ENCODE measurements at places on chromosomes 6 and 20.

DNA sequence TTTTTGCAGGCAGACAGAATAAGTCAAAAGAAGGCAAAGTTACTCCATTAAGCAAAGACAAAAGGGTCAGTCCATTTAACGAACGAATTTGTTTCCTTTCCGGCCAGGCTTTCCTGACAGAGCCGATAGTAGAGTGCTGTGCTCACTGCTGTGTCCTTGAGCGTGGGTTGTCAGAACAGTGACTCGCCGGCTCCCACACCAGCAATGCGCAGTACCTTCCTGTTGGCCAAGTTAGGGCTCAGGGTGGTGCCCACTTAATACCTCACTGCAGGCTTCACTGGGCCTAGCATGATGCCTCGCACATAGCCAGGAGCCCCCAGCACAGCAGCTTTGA lies 294.7 kb downstream of the FOXC1 start:
- no peak for DNase-seq

DNA sequence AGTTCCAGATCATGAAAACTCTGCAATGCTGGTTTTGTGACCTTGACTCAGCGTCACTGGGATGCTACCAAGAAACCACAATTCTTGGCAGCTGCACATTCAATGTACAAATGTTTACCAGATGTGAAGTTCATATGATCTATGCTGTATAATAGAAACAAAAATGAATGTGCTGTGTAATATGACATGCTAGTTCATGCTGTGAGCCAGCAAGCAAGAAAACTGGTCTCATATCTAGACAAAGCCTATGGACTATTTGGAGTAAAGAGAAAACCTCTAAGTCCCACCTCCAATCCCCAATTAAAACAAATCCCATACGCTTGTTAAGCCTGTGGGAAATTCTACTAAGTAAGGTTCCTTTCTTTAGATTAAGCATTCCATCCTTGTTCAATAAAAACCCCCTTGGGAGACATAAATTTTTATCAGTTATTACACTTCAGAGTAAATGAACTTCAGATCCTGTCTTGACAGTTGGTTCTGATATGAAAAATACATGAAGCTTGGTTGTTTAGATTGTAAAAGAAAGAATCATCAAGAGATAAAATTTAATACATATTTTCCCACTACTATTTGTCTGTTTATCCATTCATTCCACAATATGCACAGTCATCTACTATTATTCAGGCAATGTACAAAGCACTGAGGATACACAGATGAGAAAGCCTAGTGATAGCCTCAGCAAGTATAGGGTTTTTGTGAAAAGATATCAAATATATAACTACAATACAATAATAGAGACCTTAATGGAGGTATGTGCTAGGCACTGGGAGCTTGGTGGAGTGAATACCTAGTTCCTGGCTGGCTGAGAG lies 20.1 kb downstream of the COL21A1 start:
- peak; percentile 80 for DNase-seq

DNA sequence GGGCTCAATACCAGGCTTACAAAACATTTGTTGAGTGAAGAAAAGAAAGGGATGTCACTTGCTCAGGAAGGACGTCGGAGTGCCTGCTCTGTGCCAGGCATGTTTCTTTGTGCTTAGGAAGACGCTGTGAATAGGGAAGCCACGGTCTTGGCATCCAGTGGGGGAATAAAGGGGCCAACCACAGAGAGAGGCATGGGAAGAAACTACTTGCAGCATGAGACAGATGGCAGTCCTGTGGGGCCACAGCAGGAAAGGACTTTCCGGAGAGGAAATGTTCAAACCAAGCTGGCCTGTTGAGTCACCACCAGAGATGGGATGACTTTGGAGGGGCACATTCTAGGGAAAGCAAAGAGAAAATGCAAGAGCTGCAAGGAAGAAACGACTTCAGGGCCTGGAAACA lies 173.2 kb downstream of the CDH26 start:
- no peak for DNase-seq

GRCh38 chr6:113697632-113698410 lies 159.3 kb upstream of the MARCKS start:
- DNase-seq: peak; percentile 82

DNA sequence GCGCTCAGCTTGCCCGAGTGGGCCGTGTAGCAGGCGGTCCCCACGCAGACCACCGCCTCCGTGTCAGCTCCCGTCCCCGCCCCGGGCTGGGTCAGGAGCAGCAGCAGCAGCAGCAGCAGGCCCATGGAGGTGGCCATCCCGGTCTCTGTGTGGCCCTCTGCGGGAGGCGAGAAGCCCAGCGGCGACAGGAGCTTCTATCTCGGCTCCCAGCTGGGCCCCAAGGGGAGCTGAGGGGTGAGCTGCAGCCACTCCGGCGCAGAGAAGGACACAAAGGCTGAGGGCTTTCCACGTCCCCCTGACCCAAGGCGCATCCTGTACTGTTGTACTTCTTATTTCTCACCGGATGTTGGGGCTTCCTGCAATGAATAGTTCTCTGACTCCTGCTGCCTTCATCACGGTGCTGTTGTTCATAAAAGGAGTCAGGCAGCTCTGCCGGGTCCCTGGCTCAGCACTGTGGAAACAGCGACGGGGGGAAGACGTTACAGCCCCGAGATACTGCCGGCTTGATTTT lies at the start of gene CD93:
CD93 (minus strand) TSS at position 269 of the 511 bp plus-strand sequence; CDS start at position 137, 132 bp downstream.
- DNase-seq: no peak

DNA sequence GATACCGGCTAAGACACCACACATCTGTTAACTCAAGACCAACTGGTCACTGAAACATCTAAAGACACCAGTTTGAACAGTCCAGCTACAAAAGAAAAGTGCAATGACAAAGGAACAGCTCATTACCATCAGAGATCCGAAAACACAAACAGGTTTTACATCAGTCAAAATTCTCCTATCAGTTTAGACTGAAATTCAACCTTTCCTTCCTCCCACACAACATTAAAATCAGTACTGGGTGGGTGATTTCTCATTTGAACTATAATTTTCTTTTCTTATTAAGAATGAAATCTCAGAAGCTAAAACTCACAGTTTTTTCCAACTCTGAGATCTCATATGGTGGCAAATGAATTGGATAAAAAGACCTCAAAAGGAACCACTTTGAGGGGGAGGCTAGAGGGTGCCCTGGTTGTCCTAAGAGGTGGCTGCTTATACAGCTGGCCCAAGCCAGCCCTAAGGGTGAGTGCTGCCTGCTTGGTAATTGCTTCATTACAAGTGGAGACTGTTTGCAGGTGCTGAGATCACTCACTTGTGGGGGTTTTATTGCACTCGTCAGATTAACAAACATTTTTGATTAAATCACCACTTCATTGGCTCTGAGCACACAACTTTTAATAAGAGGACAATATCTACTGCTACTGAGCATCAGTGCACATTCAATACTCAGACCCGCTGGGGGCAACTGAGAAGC lies 4.3 kb downstream of the CCDC167 start:
- no peak for DNase-seq

DNA sequence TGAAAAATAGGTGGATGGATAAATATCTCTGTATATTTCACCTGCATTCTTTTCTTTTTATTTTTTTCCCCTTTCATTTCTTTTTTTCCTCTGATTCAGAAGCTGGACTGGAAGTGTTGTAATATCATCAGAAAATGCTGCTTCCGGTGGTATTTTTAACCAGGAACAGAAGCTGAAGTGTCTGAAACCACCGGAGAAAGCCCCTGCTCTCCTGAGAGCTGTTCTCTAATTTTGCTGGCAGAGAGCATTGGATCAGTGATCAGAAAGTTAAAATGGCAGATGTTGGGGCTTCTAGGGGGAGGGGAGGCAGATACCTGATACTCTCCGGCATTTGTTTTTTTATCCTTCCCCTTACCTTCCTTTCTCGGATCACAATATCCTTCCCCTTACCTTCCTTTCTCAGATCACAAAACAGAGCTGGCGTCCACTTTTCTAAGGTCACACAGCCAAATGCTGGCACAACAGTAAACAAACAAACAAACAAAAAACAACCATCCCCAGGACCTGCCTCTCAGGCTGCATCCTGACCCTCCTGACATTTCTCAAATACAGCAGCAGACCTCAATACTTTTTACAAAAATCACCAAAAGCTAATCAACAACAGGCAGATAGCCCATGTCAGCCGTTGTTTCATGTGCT lies 143.2 kb upstream of the ZNF217 start:
- DNase-seq: no peak

GRCh38 chr6:169955731-169956437 lies 204.5 kb downstream of the ERMARD start:
- DNase-seq: no peak

GRCh38 chr6:46136831-46137230 lies 7.0 kb downstream of the ENPP4 start:
- DNase-seq: no peak

DNA sequence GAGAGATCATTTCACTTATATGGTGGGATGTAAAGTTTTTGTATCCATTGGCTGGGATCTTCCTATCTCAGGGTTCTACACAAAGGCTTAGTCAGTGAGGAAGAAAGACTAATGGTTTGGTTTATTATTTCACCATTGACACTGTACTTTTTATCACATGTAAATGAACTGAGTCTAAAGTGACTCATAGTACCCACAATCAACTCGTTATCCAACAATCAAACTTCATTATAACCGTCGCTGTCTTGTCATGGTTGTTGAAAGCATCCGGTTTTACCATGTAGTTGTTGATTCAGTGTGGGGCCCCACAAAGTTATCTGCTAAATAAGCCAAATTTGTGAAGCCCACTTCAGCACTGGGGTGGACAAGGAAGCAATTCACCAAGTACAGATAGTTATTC lies 55.8 kb upstream of the MTRF1L start:
- no peak for DNase-seq

- no peak for DNase-seq
Observed at GRCh38 chr20:33667676-33668465, 1.1 kb downstream of the ACTL10 start.

DNA sequence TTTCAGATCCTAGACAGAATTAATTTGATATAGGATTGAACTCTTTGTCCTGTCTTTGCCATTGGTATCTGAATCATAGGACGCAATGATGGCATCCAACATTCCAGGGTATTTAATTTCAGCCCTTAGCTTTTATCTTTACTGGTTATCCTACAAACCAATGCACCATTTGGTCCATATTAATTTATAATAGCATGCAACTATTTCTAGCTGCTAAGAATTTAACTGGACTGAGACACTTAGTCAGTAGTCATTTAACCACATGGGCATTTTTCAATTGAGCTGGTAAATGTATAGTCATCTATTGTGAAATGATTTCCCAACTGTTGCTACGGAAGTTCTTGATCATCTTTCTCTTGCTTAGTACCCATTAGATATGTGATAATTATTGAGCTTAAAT lies 141.1 kb downstream of the CD164 start:
- peak; percentile 58 for DNase-seq

DNA sequence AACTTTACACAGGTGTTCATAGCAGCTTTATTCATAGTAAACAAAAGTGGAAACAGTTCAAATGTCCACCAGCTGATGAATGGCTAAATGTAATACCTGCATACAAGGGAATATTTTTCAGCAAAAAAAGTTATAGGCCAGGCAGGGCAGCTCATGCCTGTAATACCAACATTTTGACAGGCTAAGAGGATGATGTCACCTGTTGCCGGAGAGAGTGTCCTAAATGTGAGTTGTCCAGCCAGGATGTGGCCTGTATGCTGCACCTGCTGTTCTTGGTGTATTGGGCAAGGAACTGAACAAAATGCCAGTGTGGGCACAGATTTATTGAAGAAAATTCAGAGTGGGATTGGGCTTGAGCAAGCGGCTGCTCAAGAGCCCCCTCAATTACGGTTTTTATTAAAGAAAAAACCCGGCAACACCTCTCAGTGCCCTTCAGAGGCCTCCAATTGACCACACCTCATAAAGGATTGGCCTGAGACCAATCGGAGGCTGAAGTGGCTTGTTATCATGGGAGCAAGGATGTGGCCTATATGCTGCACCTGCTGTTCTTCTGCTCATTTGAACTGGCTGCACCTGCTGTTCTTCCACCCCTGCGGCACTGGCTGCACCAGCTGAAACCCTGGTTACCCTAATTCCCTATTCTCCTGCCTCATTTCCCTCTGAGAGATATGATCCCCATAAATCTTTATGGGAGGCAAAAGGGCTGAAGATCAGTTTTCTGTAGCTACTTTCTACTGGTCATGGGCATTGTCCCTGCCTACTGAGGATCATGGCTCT lies 164.3 kb upstream of the PROKR2 start:
- DNase-seq: no peak

DNA sequence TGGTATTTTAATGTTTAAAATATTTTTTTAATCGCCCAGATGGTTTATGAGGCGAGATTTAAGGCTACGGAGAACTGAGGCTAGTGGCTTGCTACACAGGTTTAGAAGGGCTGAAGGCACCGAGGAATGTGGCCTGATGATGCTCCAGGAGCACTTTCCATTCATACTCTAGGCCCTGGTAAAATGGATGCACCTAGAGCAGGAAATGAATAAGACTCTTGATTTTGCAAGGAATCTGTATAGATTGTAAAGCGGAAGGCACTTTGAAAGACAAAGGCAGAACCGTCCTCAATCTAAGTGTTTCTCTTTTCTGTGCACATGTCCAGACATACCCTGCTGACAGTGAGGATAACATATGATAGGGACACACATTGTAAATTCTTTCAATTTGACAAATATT lies 30.1 kb downstream of the POU3F2 start:
- no peak for DNase-seq

DNA sequence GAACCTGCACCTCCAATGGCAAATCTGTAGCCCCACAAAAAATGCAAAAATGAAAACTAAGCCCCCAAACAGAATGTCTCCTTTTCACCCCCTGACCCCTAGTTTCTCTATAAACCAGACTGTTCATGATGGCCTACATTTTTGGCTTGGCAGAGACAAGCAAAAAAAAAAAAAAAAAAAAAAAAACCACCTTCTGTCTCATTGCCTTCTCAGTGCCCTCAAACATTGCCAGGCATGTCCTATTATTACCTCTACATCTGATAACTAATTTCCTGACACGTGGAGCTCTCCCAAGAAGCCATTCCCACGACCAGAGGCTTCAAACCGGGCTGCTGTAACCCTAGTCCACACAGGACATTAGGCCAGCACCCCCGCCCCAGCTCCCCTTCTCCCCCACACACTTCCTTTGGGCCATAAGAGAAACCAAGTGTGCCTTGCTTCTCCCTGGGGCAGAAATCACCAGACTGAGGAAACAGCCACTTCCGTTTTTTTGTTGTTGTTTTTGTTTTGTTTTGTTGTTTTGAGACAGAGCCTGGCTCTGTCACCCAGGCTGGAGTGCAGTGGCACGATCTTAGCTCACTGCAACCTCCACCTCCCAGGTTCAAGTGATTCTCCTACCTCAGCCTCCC lies 65.4 kb downstream of the GPR6 start:
- no peak for DNase-seq

GRCh38 chr6:74114428-74114827 lies 418.4 kb downstream of the CD109 start:
- no peak for DNase-seq

DNA sequence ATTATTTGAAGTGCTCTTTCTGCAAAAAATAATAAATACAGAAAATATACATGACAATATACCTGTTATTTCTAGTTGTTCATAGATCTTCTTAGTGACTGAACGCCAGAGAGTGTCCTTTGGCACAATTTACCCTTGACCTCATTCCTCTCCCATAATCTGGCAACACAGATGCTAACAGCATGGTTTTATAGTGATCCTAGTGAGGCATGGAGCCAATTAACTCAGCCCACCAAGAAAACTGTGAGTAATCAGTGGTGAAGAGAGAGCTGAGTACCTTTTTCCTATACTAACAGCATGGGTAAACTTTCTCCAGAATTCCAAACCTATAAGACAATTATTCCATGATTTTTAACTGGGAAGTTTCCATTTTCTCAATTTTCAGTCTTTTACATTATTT lies 61.0 kb downstream of the VGLL2 start:
- DNase-seq: no peak
